ENCODE measurements at places on chromosomes 3 and 15.
A peak's percentile ranks its signal among the peaks of the same experiment; 100 is the strongest.

DNA sequence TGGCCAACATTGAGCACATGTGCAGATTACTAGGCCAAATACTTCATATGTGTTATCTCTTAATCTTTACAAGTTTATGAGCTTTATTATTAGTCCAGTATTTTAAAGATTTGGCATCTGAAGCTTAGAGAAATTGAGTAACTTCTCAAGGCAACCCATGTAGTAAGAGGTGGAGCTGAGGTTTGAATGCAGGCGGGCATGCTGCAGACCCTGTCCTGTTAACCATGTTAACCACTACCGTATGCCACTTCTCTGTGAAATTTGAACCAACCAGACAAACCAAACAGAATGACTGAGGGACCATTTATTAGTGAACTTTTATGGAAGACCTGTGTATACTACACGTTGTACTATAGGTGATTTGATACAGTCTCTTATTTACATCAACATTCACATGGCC lies 49.7 kb downstream of the MEF2A start:
- no peak for DNase-seq

DNA sequence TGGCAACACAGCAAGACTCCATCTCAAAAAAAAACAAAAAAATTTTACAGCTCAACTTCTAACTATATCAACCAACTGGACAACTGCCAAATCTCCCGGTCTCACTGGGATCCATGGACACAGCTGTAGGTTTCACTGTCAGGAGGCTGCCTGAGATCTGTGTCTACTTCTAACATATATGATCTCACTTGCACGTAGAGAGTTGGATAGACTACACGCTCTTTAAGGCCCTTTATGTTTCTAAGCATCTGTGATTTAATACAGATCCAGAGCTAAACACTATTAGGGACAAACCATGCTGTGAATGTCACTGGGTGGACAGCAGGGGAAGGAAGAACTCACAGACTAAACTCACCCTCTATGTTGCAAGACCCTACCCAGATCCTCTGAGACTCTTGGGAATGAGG lies 13.0 kb upstream of the APOD start:
- DNase-seq = peak; percentile 27

GRCh38 chr3:29805757-29806156 lies 524.9 kb downstream of the RBMS3 start:
- no peak for DNase-seq

DNA sequence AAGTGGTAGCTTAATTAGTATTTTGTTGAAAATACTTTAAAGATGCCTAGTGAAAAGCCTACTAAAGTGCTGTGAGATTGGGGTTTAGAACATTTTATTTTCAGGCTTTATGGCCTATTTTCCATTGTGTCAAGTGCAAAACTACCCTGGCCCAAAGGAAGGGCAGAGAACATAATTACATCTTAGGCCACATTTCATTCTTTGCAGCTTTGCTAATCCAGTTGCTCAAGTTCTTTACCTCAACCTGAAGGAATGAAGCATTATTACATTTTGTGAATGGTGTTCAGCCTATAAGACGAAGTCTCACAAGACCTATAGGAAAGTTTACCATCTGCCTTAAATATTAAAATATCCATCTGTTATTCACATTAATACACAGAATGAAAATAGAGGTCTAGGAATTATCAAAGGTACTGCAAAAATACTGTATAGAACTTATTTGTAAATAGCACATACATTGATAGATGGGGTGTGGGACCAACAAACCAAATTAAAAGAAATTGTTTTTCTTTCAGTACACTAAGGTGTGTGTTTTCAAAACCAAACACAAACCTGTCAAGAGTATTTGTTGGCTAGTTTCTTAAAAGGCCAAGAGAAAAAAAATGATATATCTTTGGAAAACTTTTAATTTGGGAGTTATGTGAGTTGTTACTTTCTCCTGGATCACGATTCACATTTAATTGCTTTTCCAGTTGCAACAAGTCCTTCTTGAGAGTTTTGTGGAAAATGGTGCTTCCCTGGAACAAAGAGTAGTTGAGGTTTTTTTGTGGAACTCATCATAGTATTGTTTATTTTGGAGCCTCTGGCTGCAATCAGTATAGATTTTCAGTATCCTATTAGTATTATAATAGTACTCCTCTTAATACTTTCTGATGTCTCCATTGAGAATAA lies 12.0 kb upstream of the SETD5 start:
- no peak for DNase-seq

DNA sequence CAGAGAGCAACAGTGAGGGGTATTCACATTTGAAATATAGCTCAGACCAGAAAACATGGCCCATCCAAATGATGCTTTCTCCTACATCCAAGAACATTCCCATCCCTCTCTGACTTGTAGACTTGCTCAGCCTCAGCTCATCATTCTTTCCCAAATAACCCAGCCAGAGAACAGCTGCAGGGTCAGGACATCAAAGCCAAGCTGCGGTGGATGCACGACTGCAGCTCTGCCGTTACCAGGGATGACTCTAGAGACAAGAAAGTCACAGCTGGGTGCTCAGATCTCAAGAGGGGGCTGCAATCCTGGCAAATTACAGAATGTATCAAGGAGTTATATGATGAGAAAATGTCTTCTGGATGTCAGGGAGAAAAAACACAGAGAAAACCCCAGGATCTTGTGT lies 944.3 kb downstream of the NTRK3 start:
- no peak for DNase-seq

DNA sequence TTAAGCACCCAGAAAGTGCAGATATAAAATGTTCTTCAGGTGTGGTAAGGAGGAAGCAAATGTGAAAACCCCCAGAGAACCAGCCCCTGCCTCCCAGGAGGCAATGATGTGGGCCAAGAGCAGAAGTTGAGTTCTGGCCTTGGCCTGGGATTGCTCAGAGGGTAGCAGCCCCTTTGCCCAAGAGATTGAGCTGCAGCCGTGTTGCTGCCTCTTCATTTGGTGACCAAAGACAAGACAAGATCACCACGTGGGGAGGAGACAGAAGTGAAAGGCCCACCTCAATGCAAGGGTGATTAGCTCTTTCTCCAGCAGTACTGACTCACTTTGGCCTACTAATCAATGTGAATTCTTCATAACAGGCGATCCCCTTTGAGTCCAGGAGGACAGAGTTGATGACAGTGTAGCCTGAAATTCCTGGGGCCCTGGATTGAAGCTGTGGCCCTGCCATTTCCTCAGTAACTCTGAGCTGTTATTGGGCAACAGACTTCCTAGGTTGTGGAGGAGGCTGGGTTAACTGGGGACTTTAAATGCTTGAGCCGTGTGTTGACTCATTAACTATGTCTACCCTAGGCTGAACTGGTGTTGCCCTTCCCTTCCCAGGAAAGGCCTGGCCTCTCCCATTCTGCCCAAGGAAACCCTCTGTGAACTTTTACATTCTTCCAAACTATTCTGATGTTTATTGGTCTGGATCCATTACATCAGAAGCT lies 86.5 kb downstream of the ST6GAL1 start:
- no peak for DNase-seq

DNA sequence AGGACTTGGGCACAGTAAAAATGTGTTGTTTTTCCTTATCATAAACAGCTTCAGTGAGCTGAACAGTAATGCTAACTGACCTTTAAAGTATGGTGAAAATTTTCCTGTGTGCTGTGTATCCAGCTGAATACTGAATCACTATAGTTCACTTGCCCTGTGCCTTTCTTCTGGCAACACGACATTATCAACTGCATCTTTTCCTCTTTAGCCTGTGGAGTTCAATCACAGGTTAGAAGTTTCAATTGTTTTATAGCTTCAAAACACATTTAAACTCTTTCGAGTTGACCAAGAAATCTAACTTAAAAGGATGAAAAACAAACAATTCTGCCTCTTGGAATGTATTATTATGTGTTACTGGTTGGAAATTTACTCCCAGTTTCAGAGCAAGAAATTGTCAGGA lies 1120.7 kb upstream of the ALCAM start:
- no peak for DNase-seq

GRCh38 chr3:169112153-169112892 lies 551.2 kb downstream of the MECOM start:
- no peak for DNase-seq

DNA sequence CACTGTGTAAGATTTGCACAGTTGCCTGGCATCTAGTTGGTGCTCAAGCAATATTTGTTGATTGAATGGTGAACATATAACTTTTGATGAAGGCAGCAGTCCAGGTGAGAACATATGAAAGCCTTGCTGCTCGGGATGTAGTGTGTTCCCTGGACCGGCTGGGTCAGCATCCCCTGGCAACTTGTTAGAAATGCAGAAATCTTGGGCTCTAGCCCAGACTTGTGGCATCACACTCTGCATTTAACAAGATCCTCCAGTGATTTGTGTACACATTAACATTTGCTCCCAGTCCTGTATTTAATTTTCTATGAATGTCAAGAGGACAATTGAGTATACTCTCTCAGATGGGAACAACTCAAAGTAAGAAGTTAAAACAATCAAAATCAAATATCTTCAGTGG lies 69.0 kb upstream of the SAMMSON start:
- no peak for DNase-seq

GRCh38 chr15:53589520-53590057 lies 169.9 kb downstream of the WDR72 start:
- DNase-seq = no peak

GRCh38 chr3:52429031-52429430 lies 15.9 kb downstream of the SEMA3G start:
- no peak for DNase-seq

DNA sequence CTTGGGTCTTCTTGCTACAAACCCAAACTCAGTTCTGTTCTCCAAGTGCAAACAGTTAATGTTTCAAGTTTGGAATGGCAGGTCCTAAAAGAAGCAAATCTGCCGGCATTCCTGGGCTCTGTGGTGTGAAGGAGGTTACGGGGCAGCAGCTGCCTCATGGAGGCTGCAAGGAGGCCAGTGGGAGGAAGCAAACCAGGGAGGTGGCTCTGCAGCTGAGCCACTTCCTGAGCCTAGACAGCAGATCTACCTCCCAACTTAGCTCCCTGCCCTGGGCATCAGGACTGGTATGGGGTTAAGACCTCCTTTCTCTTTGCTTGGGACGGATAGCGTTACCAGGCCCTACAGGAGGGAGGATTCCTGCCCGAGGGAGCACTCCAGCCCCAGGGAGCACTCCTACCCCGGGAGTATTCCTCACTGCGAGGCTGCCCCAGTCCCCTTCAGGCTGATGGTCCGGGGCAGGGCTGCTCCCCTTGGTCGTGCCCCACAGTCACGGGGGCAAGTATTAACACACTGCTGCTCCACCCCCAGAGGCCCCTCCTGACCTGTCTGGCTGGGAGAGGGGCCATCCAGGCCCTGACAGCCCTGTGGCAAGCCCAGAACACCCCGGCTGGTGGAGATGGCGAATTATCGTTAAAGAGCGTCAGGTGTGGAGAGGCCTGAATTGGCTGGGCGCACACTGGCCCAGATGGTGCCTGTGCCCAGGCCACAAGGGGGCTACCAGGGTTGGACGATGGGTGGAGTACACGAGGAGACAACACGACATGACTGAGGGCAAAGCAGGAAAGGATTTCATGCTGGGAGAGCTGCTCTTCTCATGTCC lies 129.9 kb downstream of the ATP10A start:
- DNase-seq = no peak

DNA sequence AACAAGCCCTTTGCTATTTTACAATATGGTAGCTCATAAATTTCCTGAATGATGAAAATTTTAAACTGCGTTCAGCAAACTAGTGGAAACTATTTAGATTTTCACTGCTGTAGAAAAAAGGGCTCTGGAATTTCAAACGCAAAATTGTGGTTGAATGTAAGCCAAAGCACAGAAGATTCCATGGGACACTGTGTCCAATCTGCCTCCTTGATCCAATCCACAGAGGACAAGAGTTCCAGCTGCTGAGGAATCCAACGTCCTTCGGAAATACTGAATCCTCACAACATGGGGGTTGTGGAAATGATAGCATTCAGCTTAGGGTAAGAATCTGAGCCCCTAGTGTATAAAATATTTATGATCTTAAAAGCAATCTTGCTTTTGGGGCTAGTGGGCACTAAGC lies 161.0 kb downstream of the PLD1 start:
- no peak for DNase-seq

DNA sequence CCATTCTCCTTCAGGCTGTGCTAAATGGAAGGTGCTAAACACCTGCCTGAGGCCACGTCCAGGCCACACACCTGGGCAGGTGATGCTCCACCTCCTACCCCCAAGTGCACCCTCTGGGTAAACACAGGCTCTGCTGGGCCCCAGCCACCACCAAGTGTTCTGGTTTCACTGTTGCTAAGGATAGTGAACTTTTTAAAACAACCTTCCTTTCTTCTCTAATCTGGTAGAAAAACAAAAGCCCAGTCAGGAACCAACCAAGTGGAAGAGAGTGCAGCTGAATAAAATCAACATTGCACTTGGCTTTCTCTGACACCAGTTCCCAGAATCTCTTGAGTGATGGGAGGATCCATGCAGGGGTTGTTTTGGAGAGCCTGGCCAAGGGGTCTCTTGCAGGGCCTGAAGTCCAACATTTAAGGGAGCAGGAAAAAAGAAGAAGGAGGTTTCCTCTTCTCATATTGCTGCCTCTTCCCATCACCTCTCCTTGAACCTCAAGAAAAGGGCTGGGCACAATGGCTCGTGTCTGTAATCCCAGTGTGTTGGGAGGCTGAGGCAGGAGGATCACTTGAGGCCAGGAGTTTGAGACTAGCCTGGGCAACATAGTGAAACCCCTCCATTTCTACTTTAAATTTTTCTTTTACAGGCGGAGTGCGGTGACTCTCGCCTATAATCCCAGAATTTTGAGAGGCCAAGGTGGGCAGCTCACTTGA lies 26.2 kb upstream of the ATP13A3 start:
- DNase-seq = peak; percentile 37

DNA sequence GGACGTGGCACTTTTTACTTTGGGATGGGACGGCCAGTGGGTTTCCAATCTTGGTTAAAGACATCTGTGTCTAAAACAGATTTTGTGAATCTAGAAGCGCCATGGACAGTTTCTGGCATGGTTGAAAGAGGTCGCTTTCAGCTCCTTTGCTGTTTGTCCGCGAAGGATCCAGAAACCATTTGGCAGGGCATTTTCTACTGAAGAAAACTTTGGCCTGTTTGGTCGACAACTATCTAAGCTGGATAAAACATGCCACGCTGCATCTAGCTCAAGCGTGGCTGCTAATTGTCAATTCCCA lies 730 bp upstream of the RORA start:
- no peak for DNase-seq

DNA sequence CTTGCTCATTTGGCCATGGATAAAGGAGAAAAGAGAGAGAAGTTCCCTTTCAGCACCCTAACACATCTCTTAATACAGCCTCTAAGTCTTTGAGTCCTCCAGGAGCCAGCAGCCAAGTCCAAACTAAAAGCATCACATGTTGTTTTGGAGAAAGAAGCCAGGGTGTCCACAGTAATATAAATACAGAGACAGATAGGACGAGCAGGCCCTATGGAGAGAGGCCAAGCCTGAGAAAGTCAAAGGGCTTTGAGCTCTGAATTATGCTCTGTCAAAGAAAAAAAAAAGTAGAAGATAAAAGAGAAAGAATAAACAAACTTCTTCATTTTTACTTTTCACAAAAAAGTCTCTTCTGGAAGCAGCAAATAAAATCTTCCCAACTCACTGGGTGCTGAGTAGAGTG lies 92.4 kb upstream of the THBS1 start:
- no peak for DNase-seq

DNA sequence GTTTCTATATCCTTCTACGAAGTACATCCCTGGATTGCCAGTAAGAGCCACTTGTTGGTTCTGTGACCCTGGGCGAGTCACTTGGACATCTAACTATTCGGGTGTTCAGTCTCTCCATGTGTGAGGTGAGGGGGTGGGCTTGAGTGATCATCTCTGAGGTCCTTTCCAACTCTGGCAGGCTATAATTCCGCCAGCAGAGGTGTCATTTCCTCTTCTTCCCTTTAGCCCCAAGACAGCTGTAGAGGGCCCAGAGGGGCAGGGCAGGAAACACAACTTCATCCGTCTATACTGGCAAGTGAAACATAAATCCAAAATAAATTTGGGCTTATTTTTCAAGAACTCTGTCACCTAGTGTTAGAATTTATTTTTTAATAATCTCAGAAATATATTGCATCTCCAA lies 38.1 kb downstream of the C2CD4A start:
- no peak for DNase-seq
